ENCODE measurements at places on chromosomes 2 and 18.

DNA sequence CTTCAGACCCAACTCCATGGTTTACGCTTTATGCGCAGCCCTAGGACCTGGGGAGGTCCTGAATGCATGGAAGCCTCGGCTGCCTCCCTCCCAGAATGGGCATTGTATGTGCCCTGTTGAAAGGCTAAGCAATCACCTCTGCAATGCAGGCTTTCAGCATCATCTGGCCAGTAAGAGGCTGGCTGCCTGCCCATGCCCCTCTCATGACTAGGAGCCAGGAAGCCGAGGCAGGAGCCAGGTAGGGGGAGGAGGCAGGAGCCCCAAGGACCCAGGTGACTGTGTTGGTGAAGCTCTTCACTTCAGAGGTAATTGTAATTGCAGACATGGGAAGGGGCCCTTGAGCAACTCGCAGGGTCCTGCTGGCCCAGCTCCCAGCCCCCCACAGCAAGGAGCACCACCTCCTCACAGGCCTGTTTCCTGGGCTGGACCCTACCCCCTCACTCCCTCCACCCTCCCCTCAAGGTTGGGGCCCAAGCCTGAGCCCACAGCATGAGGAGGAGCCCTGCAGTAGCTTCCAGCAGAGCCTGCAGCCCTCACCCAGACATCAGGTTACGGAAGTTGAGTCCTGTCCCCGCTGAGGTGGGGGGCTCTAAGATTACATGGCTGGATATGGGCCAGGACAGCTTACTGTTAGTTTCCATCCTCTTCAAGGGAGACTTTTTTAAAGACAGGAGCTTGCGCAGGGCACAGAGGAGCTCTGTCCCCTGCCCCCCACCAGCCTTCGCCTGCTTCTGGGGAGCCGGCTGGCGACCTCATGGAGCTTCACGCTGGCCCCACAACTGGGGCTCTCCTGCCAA lies 21.9 kb downstream of the CRACDL start:
- DNase-seq: no peak

- DNase-seq: no peak
Measured at GRCh38 chr2:63862806-63863205, 21.1 kb downstream of the UGP2 start.

DNA sequence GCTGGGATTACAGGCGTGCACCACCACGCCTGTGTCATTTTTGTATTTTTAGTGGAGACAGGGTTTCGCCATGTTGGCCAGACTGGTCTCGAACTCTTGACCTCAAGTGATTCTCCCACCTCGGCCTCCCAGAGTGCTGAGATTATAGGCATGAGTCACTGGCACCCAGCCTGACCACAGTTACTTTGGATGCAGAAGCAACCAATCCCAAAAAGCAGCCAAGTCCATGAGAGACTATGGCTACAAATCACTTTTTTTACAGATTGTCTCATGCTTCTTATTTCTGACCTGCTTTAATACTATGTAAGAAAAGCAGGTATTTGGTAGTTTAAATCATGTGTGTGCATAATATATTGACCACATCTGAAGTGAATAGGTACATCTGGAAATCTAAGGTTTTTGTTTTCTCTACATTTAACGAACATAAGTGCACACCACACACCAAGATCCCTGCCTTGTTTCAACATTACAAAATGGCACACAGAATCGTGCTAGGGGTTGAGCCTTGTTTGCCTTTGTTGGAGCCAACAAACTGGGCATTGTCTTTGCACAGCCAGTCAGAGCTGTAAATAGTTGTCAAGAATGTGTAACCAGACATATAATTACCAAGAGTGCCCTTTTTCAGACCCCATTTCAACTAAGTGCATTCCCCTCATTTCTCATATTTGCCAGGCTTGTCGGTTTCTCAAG lies 18.3 kb upstream of the MAP4K4 start:
- DNase-seq: no peak

DNA sequence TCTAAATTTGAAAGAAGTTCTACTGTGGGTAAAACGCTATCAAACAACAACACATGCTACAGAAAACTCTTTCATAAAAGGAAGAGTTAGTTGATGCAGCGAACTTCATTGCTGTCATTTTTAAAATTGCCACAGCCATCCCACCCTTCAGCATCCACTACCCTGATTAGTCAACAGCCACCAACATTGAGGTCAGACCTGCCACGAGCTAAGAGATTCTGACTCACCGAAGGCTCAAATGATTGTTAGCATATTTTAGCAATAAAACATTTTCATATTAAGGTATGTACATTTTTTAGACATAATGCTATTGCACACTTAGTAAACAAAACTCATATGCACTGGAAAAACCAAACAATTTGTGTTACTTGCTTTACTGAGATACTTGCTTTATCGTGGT lies 347.1 kb downstream of the CLIP4 start:
- DNase-seq: no peak

Measured in activated naive CD4-positive, alpha-beta T cell (primary cell).